ENCODE measurements at places on chromosomes 2 and 18.

DNA sequence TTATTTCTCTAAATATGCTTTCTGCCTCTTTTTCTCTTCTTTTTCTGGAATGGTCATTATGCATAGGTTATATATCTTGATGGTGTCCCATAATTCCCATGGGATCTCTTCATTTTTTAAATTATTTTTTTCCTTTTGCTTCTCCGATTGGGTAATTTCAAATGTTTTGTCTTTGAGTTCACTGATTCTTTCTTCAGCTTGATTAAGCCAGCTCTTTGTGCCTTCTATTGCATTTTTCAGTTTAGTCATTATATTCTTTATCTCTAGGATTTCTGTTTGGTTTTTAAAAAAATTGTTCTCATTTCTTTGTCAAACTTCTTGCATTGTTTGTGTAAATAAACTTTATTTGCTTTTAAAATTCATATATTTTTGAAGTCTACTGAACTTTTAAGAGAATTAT lies 251.1 kb downstream of the INSIG2 start:
- DNase-seq: no peak

DNA sequence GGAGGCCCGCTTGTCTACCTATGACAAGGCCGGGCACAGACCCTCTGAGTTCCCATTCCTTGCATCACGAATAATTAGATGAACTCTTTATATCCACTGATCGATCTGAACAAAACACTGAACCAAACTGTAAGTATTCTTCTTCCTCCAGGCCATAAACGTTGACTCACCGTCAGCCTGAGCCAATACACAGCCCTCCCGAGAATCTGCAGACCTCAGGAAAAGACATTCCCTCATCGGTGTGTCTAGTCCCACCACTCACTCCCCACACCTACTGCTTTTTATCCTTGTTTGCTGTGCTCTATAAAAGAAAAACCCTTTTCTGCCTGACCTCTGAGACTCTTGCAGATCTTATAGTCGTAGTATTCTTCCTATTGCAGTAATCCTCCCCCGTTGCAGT lies 41.0 kb downstream of the TMEM87B start:
- no peak for DNase-seq

- no peak for DNase-seq
Observed at GRCh38 chr2:234061624-234062257, 11.2 kb downstream of the SPP2 start.

- DNase-seq: no peak
Observed at GRCh38 chr2:196159221-196159892, 12.0 kb downstream of the STK17B start.

DNA sequence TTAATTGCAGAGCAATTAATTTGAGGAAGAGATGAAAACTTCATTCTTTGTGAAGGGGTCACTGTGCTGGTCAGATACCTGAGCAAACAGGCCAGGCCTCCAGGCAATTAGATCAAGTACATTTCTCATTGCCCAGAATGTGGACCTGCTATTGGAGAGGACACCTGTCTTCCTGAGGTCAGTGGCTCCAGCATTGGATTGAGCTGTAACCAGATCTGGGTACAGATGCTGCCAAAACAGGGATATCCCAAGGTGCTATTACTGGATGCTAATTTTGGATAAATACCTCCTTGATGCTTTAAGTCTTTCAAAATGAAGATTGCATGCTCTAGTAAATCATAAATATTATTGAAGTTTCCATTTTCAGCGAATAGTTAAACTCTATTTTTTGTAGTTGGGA lies 131.5 kb downstream of the FAM161A start:
- no peak for DNase-seq

DNA sequence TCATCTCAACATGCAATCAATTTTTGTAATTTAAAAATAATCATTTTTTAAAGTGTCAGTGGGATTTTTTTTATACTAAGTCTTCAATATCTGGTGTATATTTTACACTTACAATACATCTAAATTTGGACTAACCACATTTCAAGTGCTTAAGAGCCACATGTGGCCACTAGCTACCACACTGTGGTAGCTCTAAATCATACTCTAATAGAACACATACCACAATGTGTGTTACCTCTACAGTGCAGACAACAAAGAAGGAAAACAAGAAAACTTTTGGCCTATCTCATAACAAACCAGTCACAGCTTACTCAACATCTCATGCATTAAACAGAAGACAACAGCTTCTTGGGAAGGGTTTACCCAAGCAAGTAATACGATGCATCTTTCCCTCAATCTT lies 24.5 kb downstream of the PIAS2 start:
- DNase-seq: no peak

- peak; percentile 11 for DNase-seq
Observed at GRCh38 chr2:96404446-96405373, 69.1 kb downstream of the NCAPH start.

GRCh38 chr2:46351750-46352138 lies 54.5 kb downstream of the EPAS1 start:
- no peak for DNase-seq

DNA sequence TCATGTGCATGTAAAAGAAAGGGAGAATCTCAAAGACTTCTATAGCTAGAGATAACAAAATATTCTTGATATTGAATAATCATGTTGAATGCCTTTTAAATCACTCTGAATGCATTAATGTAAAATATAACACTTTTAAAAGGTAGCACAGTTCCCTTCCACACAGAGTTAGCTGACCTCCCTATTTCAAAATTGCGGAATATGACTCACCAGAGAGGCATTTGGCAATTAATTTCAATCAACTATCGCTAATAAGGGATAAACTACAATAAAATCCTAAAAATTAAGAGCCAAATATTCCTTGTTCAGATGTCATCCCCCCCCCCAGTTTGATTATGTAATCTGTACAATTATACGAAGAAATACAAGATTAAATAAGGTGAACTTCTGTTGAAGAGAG lies 29.3 kb downstream of the ZC3H15 start:
- DNase-seq: no peak

DNA sequence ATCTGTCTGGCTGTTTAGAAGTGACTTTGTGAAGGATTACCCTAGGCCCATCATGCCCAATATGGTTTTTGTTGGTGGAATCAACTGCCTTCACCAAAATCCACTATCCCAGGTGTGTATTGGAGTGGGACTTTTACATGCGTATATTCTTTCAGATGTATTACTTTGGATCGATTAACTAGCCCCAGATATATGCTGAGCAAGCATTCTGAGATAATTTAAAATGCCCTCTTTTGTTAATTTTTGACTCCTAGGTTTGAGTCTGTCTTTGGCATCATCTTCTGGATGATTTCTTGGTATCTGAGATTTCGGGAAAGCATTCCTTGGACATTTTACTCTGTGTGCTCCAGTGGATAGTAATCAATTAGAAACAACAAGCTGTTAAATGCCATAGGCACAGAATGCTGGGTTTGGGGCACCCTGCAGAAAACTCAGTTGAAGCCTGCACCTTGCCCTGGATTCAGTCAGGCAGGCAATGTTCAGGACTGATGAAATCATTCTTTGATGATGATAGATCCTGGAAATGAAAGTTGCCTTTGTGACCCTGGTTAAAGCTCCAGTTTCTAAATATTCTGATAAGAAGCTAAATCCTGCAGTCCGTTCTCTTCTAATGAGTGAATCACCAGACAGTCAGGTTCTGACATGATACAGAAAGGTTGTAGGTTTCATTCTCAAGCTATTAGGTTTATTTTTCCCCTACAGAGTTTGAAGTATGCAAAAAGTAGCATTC lies 1.1 kb downstream of the UGT1A1 start:
- DNase-seq: no peak

DNA sequence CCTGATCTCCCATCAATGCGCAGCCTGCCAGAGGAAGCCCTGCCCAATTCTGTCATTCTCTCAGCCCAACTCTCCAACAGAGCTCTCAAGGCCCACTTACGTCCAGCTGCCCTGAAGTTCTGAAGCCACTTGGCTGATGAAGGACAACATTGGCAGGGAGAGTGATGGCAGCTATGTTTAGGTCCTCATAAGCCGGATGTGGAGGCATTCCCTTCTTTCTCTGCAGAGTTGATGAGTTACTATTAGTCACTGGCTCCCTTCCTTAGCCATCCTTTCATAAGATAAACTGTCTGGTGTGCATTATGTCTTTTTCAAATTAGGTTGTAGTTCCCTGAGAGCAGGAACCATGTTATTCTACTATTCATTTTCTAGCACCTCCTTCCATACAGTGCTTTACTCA lies 22.5 kb upstream of the TACR1 start:
- DNase-seq: no peak

- no peak for DNase-seq
Observed at GRCh38 chr2:1788478-1788959, 44.2 kb upstream of the PXDN start.

- DNase-seq: peak; percentile 58
Observed at GRCh38 chr2:64730551-64731262, 77.0 kb upstream of the SERTAD2 start.
